RPMI8226 (cell line): ENCODE measurements at places on chromosomes 7 and 10.
A peak's percentile ranks its signal among the peaks of the same experiment; 100 is the strongest.

GRCh38 chr7:60706-61105 is 131.7 kb upstream of the FAM20C start:
- DNase-seq, result no peak

GRCh38 chr10:94006591-94007550 is 13.1 kb downstream of the PLCE1 start:
- no peak for DNase-seq

GRCh38 chr10:116105264-116105663 is 167.7 kb downstream of the GFRA1 start:
- no peak for DNase-seq

DNA sequence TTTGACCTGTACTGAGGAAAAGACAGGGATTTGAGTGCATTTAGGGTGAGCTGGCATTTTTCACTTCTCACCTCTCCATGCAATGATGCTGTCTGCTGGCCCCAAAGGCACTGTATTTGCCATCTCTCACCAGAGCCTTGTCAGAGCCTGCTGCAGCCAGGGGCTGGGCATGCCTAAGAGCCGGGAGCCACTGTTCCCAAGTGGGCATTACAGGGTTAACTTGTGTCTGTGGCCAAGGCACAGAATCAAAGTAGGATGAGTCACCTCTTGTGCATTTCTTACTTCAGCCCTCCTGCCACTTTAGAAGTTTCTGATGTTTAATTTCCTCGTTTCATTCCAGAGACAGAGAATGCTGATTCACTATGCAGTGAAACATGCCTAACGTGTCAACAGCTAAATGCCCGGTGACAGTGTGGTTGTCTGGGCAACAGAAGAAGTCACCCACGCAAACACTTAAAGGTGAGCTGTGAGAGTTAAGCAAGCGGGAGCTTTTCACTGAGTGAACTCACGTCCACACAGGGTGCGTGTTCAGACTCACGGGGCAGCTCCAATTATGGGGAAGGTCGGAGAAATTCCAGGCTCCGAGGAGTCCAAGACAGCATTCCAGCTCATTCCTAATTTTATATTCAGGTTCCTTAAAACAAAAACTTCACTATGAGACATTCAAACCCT is 57.1 kb upstream of the IGFBP3 start:
- peak; percentile 94 for DNase-seq

DNA sequence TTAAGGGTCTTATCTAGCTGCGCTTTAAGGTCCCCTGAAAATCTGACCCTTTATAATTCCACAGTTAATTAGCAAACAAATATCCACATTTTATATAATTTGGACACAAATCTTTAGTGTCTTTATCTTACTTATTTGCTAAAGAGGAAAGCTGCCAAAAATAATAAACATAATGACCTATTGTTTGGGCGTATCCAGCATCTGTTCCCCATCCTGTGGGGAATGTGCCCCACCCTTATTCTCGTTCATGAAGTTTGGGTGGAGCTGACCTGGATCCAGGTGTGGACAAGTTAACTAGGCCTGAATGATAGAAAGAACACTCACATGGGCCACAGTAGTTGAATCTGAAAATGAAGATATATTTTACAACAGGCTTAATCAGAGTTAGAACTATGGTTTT is 218.3 kb downstream of the CRPPA start:
- DNase-seq, result no peak

GRCh38 chr7:81370822-81371221 is 399.0 kb downstream of the HGF start:
- no peak for DNase-seq

- no peak for DNase-seq
These were observed 240.7 kb downstream of the FZD1 start for GRCh38 chr7:91504919-91505318.

DNA sequence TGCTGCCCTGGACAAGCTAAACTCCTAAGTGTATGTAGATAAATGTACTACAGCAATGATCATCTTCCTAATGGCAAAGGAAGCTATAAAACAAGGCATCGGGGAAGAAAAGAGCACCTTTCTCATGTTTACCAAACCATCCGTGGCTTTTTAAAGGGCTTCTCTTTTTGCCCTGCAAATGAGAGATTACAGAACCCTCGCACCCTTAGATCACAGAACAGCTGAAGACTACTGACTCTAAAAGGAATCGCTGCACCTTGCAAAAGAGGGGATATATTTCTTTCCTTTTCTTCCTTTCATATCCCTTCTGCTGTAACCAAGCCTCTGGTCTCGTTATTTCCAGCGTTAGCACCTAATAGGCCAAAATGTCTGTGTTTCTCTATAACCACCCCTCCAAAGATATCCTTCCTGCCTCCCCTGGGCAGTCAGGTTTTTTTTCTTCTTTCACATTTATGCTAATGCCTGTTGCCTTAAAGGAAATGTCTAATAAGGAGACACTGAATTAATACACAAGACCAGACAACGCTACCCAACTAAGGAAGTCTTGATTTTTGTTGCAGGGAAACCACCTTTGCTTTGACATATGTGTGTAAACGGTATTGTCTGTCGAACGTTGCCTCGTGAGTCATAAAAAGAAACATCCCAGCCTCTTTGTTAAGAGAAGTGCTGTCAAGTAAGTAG is 10.5 kb downstream of the ST8SIA6 start:
- DNase-seq, result no peak

- peak; percentile 69 for DNase-seq
These were observed 601.4 kb upstream of the IGFBP3 start for GRCh38 chr7:46522354-46522906.

DNA sequence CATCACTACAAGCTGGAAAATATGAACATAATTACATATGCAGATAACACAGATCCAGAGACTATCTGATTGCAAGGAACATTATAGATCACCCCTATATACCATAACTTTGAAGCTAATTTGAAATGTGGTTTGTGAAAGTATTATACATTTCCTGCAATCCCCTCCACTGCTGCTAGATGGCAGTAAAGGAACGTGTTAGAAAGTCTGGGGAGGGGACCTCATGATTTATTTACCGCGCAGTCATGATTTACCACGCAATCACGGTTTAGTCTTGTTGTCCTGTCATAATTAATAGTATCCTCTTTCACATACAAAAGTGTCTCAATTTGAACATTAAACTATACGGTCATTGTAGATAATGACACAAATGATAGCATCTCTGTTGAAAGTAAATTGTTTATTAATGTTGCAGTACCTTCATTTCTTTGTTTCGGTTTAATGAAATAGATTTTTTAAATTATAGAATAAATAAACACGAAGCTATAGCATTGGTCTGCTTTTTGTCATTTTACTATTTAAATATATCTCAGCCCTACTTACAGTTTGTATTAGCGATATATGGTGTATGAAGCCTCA is 145.3 kb upstream of the PRSS1 start:
- DNase-seq, result peak; percentile 70

DNA sequence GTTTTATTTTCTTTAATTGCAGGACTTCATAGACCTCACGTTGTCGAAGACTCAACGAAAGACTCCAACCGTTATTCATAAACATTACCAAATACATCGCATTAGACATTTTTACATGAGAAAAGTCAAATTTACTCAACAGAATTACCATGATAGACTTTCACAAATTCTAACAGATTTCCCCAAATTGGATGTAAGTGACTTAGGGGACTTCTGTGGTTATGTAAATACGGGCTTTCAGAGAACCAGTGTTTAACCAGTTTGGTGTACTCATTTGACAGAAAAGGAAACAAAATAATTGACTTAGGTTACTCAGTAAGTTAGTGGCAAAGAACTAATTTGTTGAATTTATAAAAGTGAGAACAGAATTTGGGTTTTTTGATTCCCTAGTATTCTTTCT is 4.2 kb downstream of the GTPBP4 start:
- no peak for DNase-seq

- no peak for DNase-seq
These were observed 11.5 kb upstream of the NT5C2 start for GRCh38 chr10:103204353-103205255.

GRCh38 chr10:95201736-95202135 is 7.7 kb downstream of the ACSM6 start:
- DNase-seq, result no peak

DNA sequence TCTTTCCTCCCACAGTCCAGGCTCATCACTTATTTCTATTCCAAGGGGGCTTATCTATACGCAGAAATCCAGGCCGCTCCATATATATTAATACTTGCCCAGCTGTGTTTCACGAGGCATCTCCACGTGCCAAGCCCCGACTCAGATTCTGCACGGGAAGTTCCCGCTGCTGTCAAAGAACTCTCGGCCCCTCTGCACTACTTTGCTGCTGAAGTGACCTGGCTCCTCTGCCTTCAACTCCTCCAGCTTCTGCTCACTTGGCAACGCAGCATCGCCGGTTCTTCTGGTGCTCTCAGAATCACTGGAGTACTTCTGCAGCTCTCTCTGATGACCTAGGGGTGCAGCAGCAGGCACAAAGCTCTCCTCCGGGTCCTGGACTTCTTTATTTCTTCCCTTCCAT is 9.7 kb upstream of the CHST12 start:
- no peak for DNase-seq

GRCh38 chr7:3272691-3273141 is 28.3 kb upstream of the SDK1 start:
- no peak for DNase-seq

- peak; percentile 7 for DNase-seq
These were observed 2.7 kb downstream of the CHAT start for GRCh38 chr10:49616421-49617101.

DNA sequence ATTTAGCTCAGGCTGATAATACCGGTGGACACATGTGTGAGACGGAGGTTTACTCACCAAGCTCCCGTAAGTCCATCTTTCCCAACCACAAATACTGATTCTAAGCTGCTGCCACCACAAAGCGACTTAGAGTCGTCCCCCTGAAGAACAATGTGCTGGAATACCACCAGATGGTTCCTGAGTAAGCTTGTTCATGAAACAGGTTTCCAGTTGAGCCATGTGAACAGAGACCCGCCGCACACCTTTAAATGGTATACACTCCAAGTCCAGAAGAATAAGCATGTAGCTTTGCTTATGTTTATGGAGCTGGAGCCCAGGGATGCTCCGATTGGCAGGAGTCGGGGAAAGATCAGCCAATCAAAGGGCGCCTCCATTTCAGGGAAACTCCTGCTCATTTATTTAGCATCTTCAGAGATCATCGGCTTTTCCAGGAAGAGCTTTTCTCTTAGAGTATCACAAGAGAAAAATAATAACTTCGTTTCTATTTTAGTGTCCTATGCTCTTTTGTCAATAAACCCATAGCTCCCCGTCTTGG is 261.6 kb upstream of the AOAH start:
- DNase-seq, result no peak

DNA sequence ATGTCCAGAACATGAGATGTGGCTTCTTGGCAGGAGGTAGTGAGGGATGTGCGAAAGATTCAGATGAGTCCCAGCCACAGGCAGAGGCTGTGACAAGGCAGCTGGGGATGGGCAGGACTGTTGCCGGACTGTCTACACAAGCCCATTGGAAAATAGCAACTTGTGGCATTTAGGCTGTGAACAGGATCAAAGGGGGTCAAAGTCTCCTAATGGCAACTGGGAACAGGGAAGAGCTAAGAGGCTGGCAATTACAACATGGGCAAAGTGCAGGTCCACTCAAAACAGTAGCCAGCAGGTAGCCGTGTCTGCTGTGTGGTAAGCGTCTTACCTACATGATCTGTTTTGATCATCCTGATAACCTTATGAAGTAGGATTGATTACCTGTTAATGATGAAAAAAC is 254.2 kb upstream of the ZNF32 start:
- DNase-seq, result no peak

- DNase-seq, result no peak
These were observed 9.8 kb downstream of the CEP41 start for GRCh38 chr7:130430841-130431666.

- no peak for DNase-seq
These were observed 56.4 kb downstream of the ICA1 start for GRCh38 chr7:8205537-8205936.

DNA sequence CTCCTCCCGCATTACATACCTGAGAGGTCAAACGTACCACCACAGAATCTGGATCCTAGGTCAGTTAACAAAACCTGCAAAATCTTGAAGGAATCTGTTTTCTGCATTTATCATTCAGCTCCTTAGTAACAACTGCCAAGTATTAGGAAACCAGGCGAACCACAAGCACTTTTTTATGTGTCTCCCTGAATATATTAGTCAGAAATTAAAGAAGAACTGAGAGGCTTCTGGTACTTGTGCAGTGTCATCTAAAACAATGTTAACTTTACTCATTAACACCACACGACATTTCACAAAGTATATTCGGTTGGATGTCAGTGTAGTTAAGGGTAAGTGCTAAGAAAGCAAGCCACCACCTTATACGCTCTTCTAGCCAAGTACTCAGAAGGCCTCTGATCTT is 2.5 kb downstream of the CCDC6 start:
- no peak for DNase-seq

DNA sequence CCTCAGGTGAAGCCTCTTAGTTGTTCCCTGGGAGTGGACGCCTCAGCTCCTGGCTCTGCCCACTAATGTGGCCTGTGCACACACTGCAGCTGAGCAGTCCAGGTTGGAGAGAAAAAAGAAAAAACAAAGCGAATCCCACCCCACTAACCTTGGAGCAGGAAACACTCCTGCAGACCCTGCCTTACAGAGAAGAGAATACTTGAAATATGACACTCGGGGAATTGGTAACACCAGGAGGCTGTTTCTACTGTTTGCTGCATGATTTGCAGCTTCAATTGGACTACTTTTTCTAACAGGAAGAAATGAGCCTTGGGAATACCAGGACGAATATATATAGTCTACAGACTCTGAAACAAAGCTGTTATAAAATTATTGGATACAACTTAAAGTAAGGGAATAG is 22.2 kb downstream of the CDHR3 start:
- DNase-seq, result no peak

GRCh38 chr7:28732071-28732869 is 225.9 kb downstream of the TRIL start:
- no peak for DNase-seq

- DNase-seq, result no peak
These were observed 49.6 kb downstream of the SEMA3C start for GRCh38 chr7:80869106-80869784.

GRCh38 chr7:128792471-128793180 is 858 bp downstream of the CCDC136 start:
- DNase-seq, result no peak
